ENCODE measurements at places on chromosomes 2 and 18.

- DNase-seq, result no peak
Measured at GRCh38 chr2:182894174-182894573, 27.7 kb upstream of the FRZB start.

GRCh38 chr2:180960982-180961381 lies 19.4 kb upstream of the UBE2E3 start:
- no peak for DNase-seq

DNA sequence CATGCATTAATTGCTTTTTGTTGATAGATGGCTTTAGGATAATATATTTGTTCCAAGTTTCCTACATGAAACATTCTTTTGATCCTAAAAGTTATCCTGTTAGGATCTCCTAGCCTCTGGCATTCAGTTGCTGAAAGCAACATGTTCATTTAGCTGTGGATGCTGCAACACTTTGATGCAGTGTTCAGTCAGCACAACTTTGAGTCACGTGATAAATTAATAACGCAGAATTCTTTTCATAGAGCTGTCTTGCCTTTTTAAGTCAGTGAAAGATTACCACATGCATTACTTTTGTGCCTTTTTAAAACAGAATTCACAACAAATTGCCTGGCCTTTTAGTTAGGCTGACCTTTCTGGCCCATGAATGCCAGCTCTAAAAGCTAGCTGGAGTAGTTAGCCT lies 1467.9 kb upstream of the ZEB2 start:
- no peak for DNase-seq

DNA sequence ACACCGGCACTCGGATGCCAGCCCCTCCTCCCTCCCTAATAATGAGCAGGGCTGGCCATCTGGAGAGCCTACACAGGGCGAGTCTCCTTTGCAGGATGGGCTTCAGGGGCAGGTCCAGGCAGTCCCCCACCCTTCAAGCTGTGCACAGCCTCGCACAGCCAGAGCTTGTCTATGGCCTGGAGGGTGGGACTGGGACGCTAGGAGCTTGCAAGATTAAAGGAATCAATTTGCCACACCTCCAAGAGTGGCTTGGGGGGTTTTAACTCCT lies 43.9 kb upstream of the OTOF start:
- no peak for DNase-seq

DNA sequence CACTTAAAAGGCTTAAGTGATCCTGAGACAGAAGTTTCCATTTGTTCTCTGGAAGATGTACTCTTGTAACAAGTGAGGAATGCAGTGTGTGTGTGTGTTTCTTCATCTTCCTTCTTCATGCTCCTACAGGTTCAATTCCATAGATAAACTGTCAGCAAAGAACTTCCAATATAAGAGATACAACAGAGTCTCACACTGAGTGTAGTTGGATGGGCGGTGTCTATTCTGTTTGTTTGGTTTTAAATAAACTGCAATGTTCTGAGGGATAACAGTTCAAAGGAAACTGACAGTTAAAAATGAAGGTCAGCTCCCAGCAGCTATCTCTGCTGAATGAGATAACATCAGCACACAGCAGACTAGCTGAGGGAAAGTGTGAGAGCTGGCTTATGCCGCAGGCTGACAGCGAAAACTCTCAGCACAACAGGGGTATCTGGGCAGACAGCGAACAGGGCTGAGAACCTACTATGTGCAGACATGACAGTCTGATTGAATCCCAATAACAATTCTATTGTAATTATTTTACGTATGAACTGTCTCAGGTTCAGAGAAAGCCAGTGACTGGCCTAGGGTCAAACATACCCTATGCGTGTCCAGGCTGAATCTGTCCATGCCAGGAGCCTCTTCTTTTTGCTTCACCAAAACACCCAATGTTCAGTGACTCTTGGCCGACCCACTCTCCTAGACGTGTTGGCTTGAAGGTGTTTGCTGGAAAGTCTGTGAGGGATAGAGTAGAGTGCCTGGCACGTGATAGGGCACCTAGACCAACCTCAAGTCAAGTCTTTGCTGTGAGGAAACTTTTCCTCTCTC lies 201.9 kb upstream of the TRIB2 start:
- no peak for DNase-seq

DNA sequence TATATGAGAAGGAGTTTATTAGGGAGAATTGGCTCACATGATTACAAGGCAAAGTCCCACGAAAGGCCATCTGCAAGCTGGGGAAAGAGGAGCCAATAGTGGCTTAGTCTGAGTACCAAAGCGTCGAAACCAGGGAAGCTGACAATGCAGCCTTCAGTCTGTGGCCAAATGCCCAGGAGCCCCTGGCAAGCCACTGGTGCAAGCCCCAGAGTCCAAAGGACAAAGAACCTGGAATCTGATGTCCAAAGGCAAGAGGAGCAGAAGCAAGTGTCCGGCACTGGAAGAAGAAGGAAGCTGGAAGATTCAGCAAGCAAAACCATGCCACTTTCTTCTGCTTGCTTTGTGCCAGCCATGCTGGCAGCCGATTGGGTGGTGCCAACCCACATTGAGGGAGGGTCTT lies 74.3 kb upstream of the NPAS2 start:
- DNase-seq, result no peak

GRCh38 chr2:222561817-222562645 lies 93.9 kb downstream of the FARSB start:
- no peak for DNase-seq

- no peak for DNase-seq
Measured at GRCh38 chr2:105888625-105889024, 143.9 kb downstream of the NCK2 start.

GRCh38 chr2:214242797-214243196 lies 168.1 kb upstream of the VWC2L start:
- DNase-seq, result no peak

DNA sequence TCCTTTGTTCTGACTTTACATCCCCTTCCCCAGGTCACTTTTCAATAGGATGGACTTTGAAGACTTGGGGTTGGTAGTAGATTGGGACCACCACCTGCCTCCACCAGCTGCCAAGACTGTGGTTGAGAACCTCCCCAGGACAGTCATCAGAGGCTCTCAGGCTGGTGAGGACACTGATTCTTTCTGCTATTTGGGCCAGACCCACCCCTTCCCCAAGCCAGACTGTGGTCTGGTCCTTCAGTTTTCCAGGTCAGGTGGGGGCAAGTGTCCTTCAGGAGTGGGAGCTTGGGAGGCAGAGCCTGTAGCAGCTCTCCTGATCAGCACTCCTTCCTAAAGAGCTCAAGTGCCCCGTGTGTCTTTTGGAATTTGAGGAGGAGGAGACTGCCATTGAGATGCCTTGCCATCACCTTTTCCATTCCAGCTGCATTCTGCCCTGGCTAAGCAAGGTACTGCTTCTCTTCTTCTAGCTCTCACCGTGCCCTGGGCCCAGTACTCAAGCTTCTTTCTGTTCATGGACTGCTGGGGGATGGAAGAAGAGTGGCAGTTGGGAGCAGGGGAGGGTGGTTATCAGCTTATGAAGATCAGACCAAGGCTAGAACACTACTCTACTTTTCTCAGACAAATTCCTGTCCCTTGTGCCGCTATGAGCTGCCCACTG lies 1.1 kb downstream of the RNF181 start:
- DNase-seq, result no peak

Measured in stimulated activated CD8-positive, alpha-beta memory T cell treated with anti-CD3 and anti-CD28 coated beads, Interleukin-12 subunit alpha, Interleukin-12 subunit beta, amount 100 ng/mL, for 4 hours (primary cell).